ENCODE measurements at places on chromosomes 16 and 17. TPM values are rescaled to one million over a fixed set of nuclear protein-coding genes. Genes with fewer than 3 reads are reported as not detected.
A peak's percentile ranks its signal among the peaks of the same experiment; 100 is the strongest.

The FNDC8 gene
- not detected for total RNA-seq

The LAT gene
- total RNA-seq = 379 TPM

The GNG13 gene
- total RNA-seq = not detected

The B3GNT9 gene
- total RNA-seq = 7.1 TPM

The KRT24 gene
- not detected for total RNA-seq

The TBC1D28 gene
- total RNA-seq = not detected

The ABCA6 gene
- total RNA-seq = 0.35 TPM

The SRCIN1 gene
- 0.06 TPM for total RNA-seq

The ALOXE3 gene
- not detected for total RNA-seq

The STAC2 gene
- total RNA-seq = not detected

The PRKCA gene
- 74.6 TPM for total RNA-seq

The PTX4 gene
- total RNA-seq = not detected

The SEC14L5 gene
- not detected for total RNA-seq

The MARCHF10 gene
- total RNA-seq = not detected

The KRTAP9-4 gene
- total RNA-seq = not detected

The MFAP4 gene
- not detected for total RNA-seq

The MIEN1 gene
- 49.7 TPM for total RNA-seq

The TP53TG3D gene
- not detected for total RNA-seq

The PPP1R27 gene
- not detected for total RNA-seq

- H3K4me1 ChIP-seq = peaks cover 9% of the 10 kb centered on the region
- no peaks in the 10 kb centered on the region for H3K27me3 ChIP-seq
- no peak for DNase-seq
- H3K4me3 ChIP-seq = no peak overlapping the region
- peaks cover 37% of the 10 kb centered on the region for H3K36me3 ChIP-seq
Measured at GRCh38 chr17:45087504-45087975, 26.4 kb downstream of the NMT1 start.

- H3K27ac ChIP-seq = no peak overlapping the region
- peaks cover 2% of the 10 kb centered on the region for H3K4me1 ChIP-seq
- H3K27me3 ChIP-seq = no peaks in the 10 kb centered on the region
- peaks cover 58% of the 10 kb centered on the region for H3K36me3 ChIP-seq
- H3K4me3 ChIP-seq = no peak overlapping the region
Measured at GRCh38 chr16:3739636-3740035, 22.3 kb upstream of the TRAP1 start.

GRCh38 chr17:44959821-44960531 is 8.1 kb downstream of the C1QL1 start:
- H3K4me3 ChIP-seq = no peak overlapping the region
- H3K27ac ChIP-seq = no peak overlapping the region
- no peaks in the 10 kb centered on the region for H3K36me3 ChIP-seq
- peaks cover 51% of the 10 kb centered on the region for H3K27me3 ChIP-seq

DNA sequence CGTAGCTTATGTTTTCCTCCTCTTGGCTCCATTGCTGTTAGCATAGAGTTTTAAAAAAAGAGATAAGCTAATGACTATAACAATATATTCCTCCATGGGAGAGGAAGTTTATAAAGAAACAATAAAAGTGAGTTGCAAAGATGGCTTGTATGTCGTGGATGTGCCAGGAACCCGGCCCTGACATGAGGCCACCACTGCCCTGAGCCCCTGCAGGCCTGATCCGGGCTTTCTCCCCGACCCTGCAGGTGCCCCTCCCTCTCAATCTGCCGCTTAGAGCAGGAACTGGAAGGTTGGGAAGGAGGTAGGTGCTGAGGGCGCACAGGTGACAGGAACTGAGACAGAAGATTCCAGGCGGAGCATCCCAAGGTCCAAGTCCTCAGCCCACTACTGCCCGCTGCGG is 11.7 kb downstream of the PAM16 start:
- DNase-seq = no peak
- H3K27me3 ChIP-seq = no peaks in the 10 kb centered on the region

- H3K4me3 ChIP-seq = no peak overlapping the region
- no peak overlapping the region for H3K27ac ChIP-seq
- peaks cover 9% of the 10 kb centered on the region for H3K27me3 ChIP-seq
- peaks cover 2% of the 10 kb centered on the region for H3K36me3 ChIP-seq
- DNase-seq = no peak
Measured at GRCh38 chr17:45357364-45357997, 40.7 kb upstream of the MAP3K14 start.

DNA sequence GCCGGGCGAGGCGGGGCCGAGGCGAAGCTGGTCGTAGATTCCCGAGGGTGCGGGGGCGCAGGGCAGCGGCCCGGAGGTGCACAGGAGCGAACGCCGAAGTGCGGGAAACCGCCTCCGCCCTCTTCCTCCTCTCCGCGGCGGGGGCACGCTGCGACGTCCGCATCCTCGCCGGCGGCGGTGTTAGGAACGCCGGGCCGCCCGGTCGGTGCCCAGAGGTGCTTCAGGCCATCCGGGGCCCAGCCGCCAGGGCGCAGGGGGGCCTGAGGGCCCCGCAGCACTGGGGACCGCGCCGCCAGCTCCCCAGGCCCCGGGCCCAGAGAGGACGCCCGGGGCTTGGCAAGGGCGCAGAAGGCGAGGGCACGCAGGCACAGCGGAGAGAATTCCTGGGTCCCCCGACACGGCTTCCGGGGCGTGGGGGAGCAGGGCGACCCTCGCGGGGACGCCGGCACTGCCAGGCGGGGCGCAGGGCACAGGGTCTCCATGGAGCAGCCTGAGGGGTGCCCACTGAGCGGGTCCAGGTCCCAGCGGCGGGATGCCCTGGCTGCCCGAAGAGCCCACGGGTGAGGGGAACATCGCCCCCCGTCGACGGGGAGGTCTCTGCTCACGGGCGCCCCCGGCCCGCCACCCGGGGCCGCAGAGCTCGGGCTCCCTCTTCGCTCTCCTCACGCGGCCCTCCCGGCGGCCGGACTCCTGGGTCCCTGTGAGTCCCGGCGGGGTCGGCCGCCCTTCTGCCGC is 576 bp downstream of the EPOP start:
- no peaks in the 10 kb centered on the region for H3K36me3 ChIP-seq
- peak overlapping the region; percentile 55 for H3K4me3 ChIP-seq
- peaks cover 43% of the 10 kb centered on the region for H3K4me1 ChIP-seq
- no peak for DNase-seq
- H3K27me3 ChIP-seq = peaks cover 35% of the 10 kb centered on the region

- H3K27me3 ChIP-seq = no peaks in the 10 kb centered on the region
- peaks cover 76% of the 10 kb centered on the region for H3K4me1 ChIP-seq
- peak overlapping the region; percentile 95 for H3K27ac ChIP-seq
- DNase-seq = no peak
Measured at GRCh38 chr16:70746040-70746707, 54.8 kb downstream of the VAC14 start.

DNA sequence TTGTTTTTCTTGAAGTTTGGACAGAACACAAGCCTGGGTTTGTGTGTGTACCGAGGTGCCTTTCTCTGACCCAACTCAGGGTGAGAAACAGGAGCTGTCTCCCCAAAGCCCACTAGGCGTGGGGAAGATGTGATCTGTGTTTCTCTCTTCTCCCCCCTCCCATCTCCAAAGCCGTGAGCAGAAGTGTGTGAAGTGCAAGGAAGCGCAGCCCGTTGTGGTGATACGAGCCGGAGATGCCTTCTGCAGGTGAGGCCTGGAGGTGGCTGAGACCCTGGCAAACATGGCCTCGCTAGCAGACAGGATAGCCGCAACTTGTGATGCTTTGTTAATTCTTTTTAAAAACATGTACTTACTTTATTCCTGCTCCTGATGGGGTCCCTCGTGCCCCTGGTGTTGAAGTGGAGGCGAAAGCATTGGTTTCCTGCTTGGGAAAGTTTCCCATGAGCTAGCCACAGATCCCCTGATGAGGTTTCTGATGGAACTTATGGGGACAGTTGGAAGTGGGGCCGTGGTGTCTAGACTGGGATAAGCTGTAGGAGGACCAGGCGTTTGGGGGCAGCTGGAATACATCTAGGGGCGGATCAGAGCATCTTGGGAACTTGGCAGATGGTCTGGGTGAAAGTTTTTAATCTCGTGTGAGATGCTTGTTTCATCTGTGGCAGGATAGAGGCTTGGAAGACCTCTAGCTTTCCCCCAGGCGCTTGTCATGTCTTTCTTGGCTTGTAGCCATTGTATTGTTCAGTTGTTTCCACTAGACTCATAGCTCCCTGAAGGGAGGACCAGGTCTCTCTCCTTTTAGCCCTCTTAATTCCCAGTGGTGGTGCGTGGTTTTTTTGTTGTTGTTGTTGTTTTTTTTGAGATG is 893 bp downstream of the CTU2 start:
- H3K4me3 ChIP-seq = peak overlapping the region; percentile 81
- no peaks in the 10 kb centered on the region for H3K27me3 ChIP-seq
- peaks cover 26% of the 10 kb centered on the region for H3K36me3 ChIP-seq
- no peak for DNase-seq
- H3K4me1 ChIP-seq = peaks cover 29% of the 10 kb centered on the region

- no peaks in the 10 kb centered on the region for H3K36me3 ChIP-seq
- H3K27me3 ChIP-seq = no peaks in the 10 kb centered on the region
- H3K27ac ChIP-seq = no peak overlapping the region
- DNase-seq = no peak
- no peak overlapping the region for H3K4me3 ChIP-seq
Measured at GRCh38 chr16:15790458-15790857, 66.4 kb downstream of the MYH11 start.

DNA sequence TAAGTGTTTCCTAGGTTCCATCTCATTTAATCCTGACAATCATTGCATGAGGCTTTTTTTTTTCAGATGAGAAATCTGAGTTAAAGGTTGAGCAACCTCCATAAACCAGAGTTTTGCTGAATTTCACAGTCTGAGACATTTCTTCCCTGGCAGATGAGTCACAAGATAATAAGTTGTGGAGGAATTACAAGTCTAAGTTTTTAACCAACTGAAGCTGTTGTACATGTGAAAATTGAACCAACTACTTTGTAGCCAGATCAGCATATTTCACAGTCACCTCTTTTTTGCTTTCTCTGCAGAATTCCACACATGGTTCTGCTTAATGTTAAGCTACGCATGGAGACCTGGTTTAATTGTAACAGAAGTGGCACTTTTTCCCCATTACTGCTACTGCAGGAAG is 765.6 kb downstream of the CDH11 start:
- no peaks in the 10 kb centered on the region for H3K36me3 ChIP-seq
- H3K27me3 ChIP-seq = no peaks in the 10 kb centered on the region
- no peaks in the 10 kb centered on the region for H3K4me1 ChIP-seq
- H3K27ac ChIP-seq = no peak overlapping the region
- no peak overlapping the region for H3K4me3 ChIP-seq

- H3K4me1 ChIP-seq = no peaks in the 10 kb centered on the region
- no peak overlapping the region for H3K4me3 ChIP-seq
- no peak for DNase-seq
- H3K27me3 ChIP-seq = no peaks in the 10 kb centered on the region
- H3K36me3 ChIP-seq = no peaks in the 10 kb centered on the region
Measured at GRCh38 chr16:5175266-5175665, 77.7 kb upstream of the EEF2KMT start.

- no peak overlapping the region for H3K27ac ChIP-seq
- DNase-seq = no peak
- H3K4me3 ChIP-seq = no peak overlapping the region
- no peaks in the 10 kb centered on the region for H3K36me3 ChIP-seq
- no peaks in the 10 kb centered on the region for H3K27me3 ChIP-seq
Measured at GRCh38 chr17:71399221-71399620, 721.6 kb upstream of the SOX9 start.

GRCh38 chr17:4877089-4877488 is 22.2 kb upstream of the C17orf107 start:
- peaks cover 5% of the 10 kb centered on the region for H3K4me1 ChIP-seq
- no peak for DNase-seq
- H3K27me3 ChIP-seq = no peaks in the 10 kb centered on the region

GRCh38 chr17:81871387-81872230 is 472 bp upstream of the ARHGDIA start:
- DNase-seq = peak; percentile 95
- peaks cover 25% of the 10 kb centered on the region for H3K36me3 ChIP-seq
- H3K4me1 ChIP-seq = peaks cover 43% of the 10 kb centered on the region
- peak overlapping the region; percentile 97 for H3K27ac ChIP-seq

GRCh38 chr17:66399441-66399840 is 97.0 kb downstream of the PRKCA start:
- H3K27me3 ChIP-seq = no peaks in the 10 kb centered on the region
- peaks cover 85% of the 10 kb centered on the region for H3K4me1 ChIP-seq
- H3K27ac ChIP-seq = peak overlapping the region; percentile 98
- DNase-seq = peak; percentile 42
- H3K4me3 ChIP-seq = peak overlapping the region; percentile 65

- no peak for DNase-seq
- peaks cover 19% of the 10 kb centered on the region for H3K36me3 ChIP-seq
- no peaks in the 10 kb centered on the region for H3K27me3 ChIP-seq
- peaks cover 39% of the 10 kb centered on the region for H3K4me1 ChIP-seq
- peak overlapping the region; percentile 78 for H3K27ac ChIP-seq
Measured at GRCh38 chr16:31109622-31110021, 1.4 kb downstream of the BCKDK start.

DNA sequence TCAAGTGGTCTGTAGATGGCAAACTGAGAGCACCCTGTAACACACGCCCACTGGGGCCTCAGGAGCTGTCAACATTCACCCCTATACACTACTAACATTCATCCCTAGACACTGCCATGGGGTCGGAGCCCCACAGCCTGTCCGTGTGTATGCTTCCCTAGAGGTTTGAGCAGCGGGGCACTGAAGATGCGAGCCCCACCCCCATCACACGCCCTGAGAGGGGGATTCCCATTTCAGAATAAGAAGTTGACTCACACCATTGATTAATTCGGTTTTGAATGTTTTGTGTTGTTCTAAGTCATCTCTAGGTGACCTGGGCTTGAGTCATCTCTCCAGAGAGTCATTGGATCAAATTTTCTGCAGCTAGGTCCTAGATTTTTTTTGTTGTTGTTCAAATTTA is 37.3 kb upstream of the MMD start:
- no peak overlapping the region for H3K27ac ChIP-seq
- peaks cover 20% of the 10 kb centered on the region for H3K4me1 ChIP-seq
- H3K27me3 ChIP-seq = peaks cover 2% of the 10 kb centered on the region
- no peak for DNase-seq
- H3K36me3 ChIP-seq = no peaks in the 10 kb centered on the region

- no peaks in the 10 kb centered on the region for H3K4me1 ChIP-seq
- no peaks in the 10 kb centered on the region for H3K36me3 ChIP-seq
- H3K27ac ChIP-seq = no peak overlapping the region
Measured at GRCh38 chr16:84254062-84254461, 14.2 kb upstream of the KCNG4 start.

GRCh38 chr16:77987810-77988209 is 34.5 kb upstream of the CLEC3A start:
- H3K27me3 ChIP-seq = peaks cover 20% of the 10 kb centered on the region
- no peaks in the 10 kb centered on the region for H3K36me3 ChIP-seq
- no peak overlapping the region for H3K4me3 ChIP-seq
- no peak overlapping the region for H3K27ac ChIP-seq
- no peak for DNase-seq
- no peaks in the 10 kb centered on the region for H3K4me1 ChIP-seq

All from activated CD4-positive, alpha-beta T cell treated with anti-CD3 and anti-CD28 coated beads, Interleukin-2, amount 10 ng/mL, durations not matched to agents 7 days and 5 days (primary cell).